ENCODE measurements at places on chromosomes 13 and 19.
A peak's percentile ranks its signal among the peaks of the same experiment; 100 is the strongest.

DNA sequence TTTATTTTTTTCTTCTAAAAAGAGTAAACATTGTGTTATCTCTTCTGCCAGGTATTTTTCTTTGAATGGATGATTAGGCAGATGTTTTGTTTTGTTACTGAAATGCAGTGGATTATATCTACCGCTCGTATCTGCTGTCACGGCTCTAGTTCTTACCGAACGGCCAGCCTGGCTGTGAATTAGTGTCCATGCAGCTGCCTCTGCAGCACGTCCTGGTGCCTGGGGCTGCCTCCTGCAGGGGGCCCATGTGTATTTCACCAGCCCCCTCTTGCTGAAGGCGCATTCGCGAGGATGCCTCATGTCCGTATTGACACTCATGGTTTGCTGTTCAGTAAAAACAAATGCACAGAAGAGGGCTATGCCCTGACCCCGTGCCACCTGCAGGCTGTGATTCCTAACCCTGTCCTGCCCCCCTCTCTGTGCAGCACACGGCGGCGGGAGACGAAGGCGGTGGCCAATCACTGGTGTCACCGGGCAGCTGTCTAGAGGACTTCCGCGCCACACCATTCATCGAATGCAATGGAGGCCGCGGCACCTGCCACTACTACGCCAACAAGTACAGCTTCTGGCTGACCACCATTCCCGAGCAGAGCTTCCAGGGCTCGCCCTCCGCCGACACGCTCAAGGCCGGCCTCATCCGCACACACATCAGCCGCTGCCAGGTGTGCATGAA, 49.9 kb downstream of the RAB20 start:
- no peak for DNase-seq

GRCh38 chr19:13398780-13399726, 107.2 kb downstream of the CACNA1A start:
- no peak for DNase-seq

- no peak for DNase-seq
Measured at GRCh38 chr19:30388327-30388726, 16.1 kb downstream of the ZNF536 start.

- DNase-seq = no peak
Measured at GRCh38 chr19:55181740-55182139, 1.7 kb upstream of the SYT5 start.

DNA sequence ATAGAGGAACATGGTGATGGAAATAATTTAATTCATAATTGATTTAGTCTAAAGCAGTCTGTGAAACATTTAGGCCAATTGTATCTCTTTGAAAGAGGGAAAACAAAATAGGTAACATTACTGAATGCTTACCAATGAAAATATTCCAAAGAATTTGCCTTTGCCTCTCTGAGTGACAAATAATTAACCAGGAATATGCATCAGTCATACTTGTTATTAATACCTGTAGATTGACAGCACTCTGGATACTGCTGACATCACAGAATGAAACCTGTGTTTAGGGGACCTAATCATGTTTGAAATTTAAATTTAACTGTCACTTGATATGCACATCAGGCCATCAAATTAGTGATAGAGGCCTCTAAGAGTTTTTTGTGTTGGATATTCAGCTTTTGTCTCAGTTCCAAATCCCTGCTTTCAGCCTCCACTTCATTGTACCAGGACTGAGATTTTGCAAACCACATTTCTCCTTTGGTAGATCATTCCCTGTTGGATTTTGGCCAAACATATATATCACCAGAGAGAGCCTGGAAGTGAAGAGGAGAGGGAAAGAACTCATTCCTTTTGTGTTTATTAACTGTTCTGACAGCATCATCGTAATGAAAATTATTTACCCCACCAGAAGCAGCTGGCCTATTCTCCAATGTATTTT, 64.8 kb upstream of the KLHL1 start:
- no peak for DNase-seq

DNA sequence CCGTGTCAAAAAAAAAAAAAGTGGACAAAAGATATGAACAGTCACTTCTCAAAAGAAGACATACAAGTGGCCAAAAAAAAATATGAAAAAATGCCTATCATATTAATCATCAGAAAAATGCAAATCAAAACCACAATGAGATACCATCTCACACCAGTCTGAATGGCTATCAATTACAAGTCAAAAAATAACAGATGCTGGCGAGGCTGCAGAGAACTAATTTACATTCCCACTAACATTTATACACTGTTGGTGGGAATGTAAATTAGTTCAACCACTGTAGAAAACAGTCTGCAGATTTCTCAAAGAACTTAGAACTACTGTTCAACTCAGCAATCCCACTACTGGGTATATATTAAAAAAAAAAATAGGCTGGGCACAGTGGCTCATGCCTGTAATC, 26.5 kb upstream of the FOXO1 start:
- no peak for DNase-seq

DNA sequence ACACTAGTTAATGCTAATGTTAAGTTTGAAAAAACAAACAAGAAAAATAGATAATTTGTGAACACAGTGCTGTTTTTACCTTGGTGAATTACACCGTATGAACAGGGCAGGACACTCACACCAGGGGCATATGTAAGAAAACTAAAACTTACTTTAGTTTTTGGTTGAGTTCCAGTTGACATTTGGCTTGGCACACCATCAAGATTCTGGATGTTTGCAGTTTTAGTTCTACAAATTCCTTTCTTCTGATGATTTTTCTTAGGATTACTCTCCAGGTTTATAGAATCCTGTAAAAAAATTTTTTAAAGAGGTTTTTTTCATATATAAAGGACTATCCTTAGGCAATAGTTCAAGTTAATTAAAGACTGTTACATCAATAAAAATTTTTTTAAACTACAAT, 238.5 kb upstream of the STARD13 start:
- no peak for DNase-seq

DNA sequence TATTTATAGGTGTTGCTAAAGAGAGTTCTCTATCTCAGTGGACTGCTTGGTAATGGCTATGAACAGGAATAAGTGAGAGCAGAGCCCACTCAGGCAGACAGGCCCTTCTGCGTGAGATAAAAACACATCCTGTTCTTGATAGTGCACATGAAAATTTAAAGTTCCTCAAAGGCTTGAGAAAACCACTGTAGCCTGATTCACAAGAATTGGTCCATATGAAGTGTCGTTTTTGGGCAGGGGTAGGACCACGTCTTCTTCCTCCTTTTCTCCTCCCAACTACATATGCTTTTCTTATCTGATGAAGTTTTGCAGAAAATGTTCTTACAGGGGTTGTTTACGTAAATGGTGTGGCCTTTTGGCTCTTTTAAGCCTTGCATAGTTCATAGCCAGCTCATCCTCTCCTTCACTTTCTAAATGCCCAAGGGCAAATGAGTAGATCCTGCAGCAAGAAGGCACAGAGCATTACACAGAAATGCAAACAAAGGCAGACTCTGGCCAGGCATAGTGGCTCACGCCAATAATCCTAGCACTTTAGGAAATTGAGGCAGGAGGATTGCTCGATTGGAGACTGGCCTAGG, 53.8 kb downstream of the RNF6 start:
- DNase-seq = no peak

GRCh38 chr13:31064636-31065035, 97.1 kb downstream of the HSPH1 start:
- DNase-seq = no peak

GRCh38 chr19:35073941-35074340, 32.4 kb downstream of the HPN start:
- DNase-seq = no peak

- peak; percentile 23 for DNase-seq
Measured at GRCh38 chr19:16714702-16715287, 4.9 kb upstream of the NWD1 start.

GRCh38 chr13:74266309-74266708, 132.1 kb upstream of the KLF12 start:
- DNase-seq = no peak

GRCh38 chr13:75224053-75224742, 257.8 kb downstream of the TBC1D4 start:
- DNase-seq = no peak

GRCh38 chr13:64992314-64992713, 2237.8 kb downstream of the PCDH9 start:
- no peak for DNase-seq

DNA sequence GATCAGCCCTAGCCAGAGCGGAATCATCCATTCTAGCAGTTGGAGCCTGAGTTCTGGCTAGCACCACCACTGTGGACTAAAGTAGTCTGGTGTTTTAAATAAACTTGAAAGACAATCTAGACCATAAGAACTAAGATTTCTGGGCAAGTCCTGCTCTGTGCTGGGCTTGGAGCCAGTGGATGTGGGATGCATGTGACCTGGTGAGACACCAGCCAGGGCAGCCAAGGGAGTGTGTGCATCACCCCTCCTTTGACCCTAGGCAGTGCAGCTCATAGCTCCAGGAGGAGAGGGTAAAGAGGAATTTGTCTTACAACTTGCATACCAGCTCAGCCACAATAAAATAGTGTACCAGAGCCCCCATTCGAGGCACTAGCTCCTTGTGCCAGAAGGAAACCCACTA, 21.0 kb downstream of the ITGBL1 start:
- DNase-seq = no peak

GRCh38 chr19:4208385-4209094, 20.8 kb upstream of the EBI3 start:
- DNase-seq = no peak

GRCh38 chr13:109989155-109989554, 202.8 kb upstream of the IRS2 start:
- DNase-seq = no peak

DNA sequence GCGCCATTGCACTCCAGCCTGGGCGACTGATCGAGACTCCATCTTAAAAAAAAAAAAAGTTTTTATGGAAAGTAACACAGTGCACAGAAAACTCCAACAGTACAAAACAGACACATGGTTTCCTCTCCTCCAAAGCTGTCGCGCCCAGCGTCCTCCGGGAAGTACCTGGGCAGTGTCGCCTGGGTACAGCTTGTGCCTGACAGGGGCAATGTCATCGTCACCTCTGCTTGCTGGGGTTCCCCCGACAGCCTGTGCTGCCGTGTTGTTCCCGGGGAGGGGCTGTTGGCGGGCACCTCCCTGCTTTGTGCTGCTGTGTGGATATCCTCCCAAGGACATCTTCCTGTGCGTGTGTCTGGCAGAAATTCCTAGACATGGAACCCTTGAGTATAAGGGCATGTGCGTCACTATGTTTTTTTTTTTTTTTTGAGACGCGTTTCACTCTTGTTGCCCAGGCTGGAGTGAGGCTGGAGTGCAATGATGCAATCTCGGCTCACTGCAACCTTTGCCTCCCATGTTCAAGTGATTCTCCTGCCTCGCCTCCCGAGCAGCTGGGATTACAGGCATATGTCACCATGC, 2.4 kb upstream of the F2RL3 start:
- no peak for DNase-seq

DNA sequence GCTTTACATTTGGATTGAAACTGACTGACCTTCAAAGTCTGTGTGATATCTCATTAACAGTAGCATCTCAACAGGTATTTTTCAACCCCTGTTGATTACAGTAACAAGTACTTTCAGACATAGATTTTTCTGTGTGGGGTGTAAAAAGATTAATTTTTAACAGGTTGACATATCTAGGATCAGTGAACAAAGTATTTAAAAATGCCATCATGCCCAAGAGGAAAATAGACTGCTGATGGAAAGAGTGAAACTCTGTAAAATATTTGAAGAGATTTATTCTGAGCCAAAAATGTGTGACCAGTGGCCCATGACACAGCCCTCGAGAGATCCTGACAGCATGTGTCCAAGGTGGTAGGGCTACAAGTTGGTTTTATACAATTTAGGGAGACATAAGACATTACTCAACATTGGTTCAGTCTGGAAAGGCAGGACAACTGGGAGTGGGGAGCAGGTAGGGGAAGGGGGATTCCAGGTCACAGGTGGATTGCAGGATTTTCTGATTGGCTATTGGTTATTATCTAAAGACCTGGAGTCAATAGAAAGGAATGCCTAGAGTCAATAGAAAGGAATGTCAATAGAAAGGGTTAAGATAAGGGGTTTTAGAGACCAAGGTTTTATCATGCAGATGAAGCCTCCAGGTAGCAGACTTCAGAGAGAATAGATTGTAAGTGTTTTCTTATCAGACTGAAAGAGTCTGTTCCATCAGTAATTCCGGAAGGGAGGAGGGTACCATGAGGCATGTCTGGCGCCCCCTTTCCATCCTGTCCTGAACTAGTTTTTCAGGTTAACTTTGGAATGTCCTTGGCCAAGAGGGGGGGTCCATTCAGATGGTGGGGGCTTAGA, 29.1 kb downstream of the TNFRSF19 start:
- no peak for DNase-seq

DNA sequence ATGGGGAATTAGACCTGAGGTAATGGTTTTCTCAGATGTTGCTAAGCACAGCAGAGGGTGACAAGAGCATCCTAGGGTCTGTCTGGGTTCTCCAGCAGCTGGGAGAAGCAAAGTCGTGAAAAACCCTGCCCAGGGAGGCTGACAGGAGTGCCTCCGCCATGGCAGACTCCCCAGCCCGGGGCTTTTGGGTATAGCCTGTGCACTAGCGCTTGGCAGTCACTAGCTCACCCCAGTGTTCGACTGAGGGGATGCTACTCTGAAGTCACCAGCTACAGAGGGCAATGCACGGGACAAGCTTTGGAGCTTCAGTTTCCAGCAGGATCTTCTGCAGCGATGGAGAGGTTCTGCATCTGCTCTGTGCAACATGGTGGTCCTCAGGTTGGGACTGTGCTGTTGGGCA, 87.5 kb downstream of the ING1 start:
- DNase-seq = no peak

DNA sequence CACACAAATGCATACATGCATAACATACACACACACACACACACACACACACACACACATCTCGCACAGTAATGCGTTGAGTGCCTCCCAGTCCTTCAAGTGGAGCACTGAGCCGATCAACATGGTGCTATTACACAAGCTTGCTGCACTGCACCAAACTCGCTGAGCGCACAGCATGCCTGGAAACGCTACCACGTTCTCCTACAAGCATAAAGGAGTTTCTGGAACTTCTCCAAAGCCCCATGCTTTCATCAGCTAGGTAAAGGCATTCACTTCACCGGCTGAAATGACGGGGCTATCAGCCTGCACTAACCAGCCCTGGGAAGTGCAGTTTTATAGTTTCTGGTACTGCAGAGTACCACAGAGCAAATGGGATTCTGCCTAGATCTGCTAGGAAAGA, 92.7 kb downstream of the FGF14 start:
- no peak for DNase-seq

GRCh38 chr13:46632176-46632575, 79.2 kb downstream of the LRCH1 start:
- no peak for DNase-seq

DNA sequence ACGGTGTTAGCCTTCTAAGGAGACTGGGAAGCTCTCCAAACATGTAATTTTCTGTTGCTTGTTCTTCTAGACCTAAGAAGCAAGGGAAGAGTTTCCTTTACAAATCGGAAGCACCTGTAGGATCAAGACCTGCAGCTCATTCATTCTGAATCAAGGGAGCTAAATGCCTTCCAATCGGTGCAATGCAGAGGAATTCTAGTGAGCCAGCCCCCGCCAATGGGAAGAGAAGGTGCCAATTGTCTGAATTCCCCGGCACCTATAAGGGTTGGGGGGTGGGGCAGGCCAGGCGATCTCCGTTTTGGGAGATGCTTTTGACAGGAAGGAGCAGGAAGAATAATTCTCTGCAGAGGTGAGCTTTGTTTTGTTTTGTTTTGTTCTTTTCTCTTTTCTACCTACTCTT, 7.1 kb upstream of the NLRP13 start:
- DNase-seq = no peak

Measured in left renal cortex interstitium (tissue), 4 donors.